ENCODE measurements at places on chromosomes 12 and 14. TPM values are rescaled to one million over a fixed set of nuclear protein-coding genes. Genes with fewer than 3 reads are reported as not detected.

Gene PCED1B
- 3.5 TPM for total RNA-seq

- H3K36me3 ChIP-seq, result no peaks in the 10 kb centered on the region
- peaks cover 3% of the 10 kb centered on the region for H3K4me1 ChIP-seq
- no peak overlapping the region for H3K27ac ChIP-seq
- H3K27me3 ChIP-seq, result no peaks in the 10 kb centered on the region
These were observed 420.9 kb upstream of the ATP2B1 start for GRCh38 chr12:90129366-90130030.

DNA sequence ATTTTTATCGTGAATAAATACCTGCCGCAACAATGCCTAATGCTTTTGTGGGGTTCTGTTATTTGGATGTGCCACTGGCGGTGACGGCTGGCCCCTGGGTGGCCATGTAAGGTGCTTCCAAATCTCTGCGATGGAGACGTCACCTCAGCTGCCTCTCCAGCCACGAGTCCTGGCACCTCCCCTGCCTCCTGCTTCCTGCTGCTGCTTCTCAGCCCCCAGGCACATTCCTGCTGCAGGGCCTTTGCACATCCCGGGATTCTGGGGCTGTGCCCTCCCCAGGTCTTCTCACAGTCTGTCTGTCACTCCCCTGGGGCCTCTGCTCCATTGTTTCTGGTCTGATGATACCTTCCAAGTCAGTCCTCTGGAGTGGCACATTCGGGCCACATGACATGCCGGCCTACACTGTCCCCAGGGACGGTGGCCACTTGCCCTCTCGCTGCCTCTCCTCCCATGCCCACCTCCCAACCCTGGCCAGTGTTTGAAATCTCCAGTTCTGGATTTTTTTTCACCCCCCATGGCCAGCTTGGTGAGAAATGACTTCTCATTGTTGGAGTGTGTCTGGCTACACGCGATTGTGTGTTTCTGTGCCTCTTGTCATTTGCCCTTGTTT, 151.8 kb downstream of the KIF26A start:
- no peaks in the 10 kb centered on the region for H3K4me1 ChIP-seq
- no peaks in the 10 kb centered on the region for H3K36me3 ChIP-seq
- DNase-seq, result no peak
- H3K27ac ChIP-seq, result no peak overlapping the region

DNA sequence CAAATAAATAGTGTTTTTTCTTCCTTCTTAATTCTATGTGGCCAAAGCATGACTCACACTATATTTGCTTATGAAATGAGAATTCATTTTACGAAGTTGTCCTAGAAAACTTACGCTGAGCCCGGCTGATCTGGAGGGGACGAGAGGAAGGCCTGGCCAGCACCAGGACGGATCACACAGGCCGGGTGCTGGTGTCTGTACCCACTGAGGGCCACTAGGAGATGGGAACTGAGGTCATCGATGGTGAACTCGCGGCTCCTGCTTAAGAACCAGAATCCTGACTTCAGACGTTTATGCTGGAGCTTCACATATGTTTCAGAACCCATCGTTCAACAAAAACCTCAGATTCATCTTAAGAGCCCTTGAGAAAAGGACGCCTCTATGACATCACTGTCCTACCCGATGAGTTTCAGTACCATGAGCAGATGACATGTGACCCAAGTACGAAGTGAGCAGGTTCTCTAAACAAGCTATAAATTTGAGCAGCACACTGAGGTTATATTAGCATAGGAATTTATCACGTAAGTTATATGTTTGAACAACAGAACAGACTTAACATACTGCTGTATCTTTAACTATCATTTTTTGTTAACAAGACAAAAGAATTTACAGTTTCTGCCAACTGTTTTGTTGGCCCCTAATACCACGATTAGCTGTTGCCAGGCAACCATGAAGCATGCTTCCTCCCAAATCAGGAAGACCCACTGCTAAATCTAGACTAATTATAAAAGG, 111.9 kb downstream of the FOXN3 start:
- no peaks in the 10 kb centered on the region for H3K27me3 ChIP-seq
- peak; percentile 82 for DNase-seq
- peaks cover 41% of the 10 kb centered on the region for H3K4me1 ChIP-seq

DNA sequence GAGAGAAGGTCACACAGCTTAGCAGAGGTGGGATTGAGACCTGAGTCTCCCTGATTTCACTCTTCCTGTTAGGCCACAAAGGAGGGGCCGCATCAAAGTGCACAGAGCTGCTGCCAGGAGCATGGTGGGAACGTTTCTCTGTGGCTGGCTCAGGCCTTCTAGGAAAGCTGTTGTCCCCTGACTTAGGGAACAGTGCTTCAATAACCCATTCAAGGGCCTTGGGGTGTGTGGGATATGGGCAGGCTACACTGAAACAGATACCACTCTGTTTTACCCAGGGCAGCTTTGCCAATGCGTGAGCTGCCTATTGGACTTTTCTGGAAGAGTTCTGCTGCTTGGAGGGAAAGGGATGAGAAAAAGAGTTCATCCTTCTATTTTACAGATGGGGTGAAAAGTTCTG, 110.0 kb downstream of the ADCK1 start:
- DNase-seq, result no peak
- no peak overlapping the region for H3K4me3 ChIP-seq
- H3K27me3 ChIP-seq, result no peaks in the 10 kb centered on the region
- H3K36me3 ChIP-seq, result no peaks in the 10 kb centered on the region
- H3K27ac ChIP-seq, result no peak overlapping the region
- H3K4me1 ChIP-seq, result no peaks in the 10 kb centered on the region

DNA sequence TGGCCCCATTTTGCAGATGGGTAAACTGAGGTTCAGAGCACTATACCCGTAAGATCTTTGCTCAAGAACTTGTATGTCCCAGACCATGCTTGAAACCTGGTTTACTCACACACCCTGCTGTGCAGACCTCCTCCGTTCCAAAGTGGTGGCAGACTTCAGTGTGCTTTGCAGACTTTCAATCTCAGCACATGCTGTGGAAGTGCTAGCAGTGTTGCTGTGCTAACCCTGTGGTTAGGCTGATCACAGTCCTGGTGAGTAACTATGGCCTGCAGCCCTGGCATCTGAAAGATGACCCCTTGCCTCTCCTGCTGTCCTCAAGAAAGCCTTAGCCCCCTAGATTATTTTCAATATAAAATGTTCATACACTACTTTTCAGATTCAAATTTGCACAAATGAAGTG, 450.6 kb downstream of the DPF3 start:
- no peak for DNase-seq
- H3K27me3 ChIP-seq, result peaks cover 28% of the 10 kb centered on the region
- no peaks in the 10 kb centered on the region for H3K36me3 ChIP-seq
- no peak overlapping the region for H3K4me3 ChIP-seq

- no peak for DNase-seq
- no peak within 1 kb of the TSS for H3K4me3 ChIP-seq
- H3K4me1 ChIP-seq, result no peaks in the 10 kb centered on the region
- H3K36me3 ChIP-seq, result no peaks in the 10 kb centered on the region
- no peak within 1 kb of the TSS for H3K27ac ChIP-seq
These were observed at the start of gene TESPA1 for GRCh38 chr12:54984658-54985376. Gene TESPA1 (minus strand): TSS chr12:54984762. CDS start chr12:54974562, 10,200 bp downstream.

Gene KLRC2
- not detected for total RNA-seq

Gene IGF1
- total RNA-seq, result 1.4 TPM

DNA sequence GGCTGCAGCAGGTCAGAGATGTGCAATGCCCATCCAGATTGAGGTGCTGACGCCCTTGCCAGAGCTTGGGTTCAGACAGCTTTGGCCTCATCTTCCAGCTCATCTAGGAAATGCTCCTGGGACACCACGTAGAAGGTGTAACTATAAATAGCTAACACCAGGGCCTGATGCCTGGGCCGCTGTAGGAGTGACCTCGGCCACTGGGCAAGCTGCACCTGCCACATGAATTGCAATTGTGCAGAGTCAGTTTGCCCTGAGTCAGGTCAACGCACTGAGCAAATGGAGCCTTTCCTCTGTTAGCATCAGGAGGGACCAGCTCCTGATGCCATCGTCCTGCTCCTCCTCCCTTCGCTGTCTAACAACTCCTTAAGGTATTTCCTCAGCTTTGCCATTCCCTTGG, 17.4 kb upstream of the DNM1L start:
- peaks cover 4% of the 10 kb centered on the region for H3K4me1 ChIP-seq
- no peak overlapping the region for H3K27ac ChIP-seq
- DNase-seq, result no peak
- no peaks in the 10 kb centered on the region for H3K27me3 ChIP-seq
- no peak overlapping the region for H3K4me3 ChIP-seq
